Diencephalon (tissue), 1 donor: ENCODE measurements at places on chromosomes 11 and 22. TPM values are rescaled to one million over a fixed set of nuclear protein-coding genes. Genes with fewer than 3 reads are reported as not detected.

The DERL3 gene
- total RNA-seq, result 1.6 TPM

The MUC5AC gene
- not detected for total RNA-seq

The MMP8 gene
- total RNA-seq, result 0.23 TPM

The SYT7 gene
- total RNA-seq, result 71.5 TPM

The OR10D3 gene
- not detected for total RNA-seq

The EIF3F gene
- total RNA-seq, result 167 TPM
